NCI-H2081 treated with DMSO at 0.1 percent for 48 hours (cell line): ENCODE measurements at places on chromosomes 6 and 20.

GRCh38 chr20:1616858-1617434 is 2.9 kb downstream of the SIRPB1 start:
- DNase-seq: no peak

DNA sequence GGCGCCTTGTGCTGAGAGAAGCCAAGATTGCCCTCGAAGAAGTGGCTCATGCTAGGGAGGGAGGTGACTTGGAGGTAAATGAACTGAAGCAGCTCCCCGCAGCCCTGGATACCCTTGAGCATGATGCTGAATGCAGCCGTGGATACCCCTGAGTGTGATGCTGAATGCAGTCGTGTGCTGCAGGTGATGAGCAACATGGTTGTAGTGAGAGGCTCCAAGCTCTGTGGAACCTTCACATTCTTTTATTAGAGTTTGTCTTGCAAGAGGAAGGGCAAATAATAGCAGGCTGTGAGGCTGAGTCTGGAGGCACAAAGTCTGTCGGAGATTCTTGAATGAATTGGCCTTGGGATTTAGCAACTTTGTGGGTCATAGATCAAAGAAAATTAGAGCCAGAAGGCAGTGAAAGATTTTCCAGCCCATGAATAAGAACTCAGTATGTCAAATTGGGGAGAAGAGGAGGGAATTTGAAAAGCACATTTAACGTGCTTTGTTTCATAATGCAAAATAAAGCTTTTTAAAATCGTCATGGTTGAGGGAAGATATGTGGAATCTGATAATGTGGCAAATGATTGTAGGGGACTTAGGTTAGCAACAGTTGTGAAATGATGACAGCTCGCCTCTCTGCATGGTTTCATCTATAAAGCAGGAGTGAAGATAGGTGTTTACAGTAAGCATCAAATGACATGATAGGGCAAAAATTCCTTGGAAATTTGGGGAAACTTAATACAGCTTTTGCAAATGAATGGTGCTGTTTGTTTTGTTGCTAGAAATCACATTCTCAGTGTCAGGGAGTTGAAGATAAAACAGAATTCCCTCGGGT is 120.1 kb upstream of the TIAM2 start:
- DNase-seq: no peak

GRCh38 chr6:24355393-24355792 is 2.5 kb downstream of the DCDC2 start:
- DNase-seq: no peak

- DNase-seq: no peak
These were observed 2.8 kb downstream of the SNAI1 start for GRCh38 chr20:49985617-49986016.
